Fibroblast of upper back skin (primary cell): ENCODE measurements at places on chromosomes 1 and 21.

- peak; percentile 76 for DNase-seq
Measured at GRCh38 chr21:36847189-36847588, 119.3 kb downstream of the HLCS start.

DNA sequence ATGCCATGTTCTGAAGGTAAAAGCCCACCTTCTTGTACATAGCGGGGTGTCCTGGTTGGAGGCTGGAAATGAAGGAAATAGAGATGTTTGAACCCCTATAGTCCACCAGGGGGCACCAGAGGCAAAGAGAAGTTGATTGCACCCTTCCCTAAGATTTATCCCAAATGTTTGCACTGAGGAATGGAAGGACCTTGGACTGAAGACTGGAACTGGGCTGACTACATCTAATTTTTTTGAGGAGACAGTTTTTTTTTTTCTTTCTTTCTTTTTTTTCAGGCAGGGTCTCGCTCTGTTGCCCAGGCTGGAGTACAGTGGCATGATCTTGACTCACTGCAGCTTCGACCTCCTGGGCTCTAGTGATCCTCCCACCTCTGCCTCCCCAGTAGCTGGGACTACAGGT is 55.3 kb upstream of the EIF4G3 start:
- DNase-seq: peak; percentile 58

DNA sequence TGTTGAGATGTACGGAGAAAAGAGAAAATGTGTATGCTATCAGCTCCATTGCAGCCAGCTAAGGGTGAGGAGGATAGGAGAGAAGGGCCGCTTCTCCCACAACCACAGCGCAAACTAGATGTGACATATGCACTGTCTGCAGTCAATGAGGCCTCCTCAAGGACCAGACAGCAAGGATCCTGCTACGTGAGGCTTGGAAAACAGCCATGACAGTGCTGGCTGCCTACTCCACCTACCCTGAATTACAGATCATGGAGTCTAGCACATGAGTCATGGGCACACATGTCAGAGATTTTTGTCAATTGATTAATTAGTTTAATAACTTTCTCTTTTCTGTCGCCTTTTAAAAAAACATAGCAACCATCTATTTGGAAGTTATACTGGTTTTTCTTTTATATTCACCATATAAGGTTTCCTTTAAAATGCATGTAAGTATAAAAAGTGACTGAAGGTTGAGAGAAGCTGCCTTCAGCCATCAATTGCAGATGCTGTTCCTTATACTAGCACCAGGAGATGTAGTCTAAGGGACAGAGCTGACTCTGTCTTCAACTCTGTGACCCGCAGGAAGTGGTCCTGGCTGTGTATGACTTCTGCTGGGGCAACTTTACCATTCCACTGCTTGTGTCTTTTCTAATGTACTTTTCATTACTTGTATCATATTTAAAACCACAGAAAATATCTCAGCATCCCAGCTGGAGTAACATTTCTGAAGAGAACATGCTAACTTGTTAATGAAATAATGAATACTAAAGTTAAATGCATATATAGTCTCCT is 3.1 kb downstream of the VPS26C start:
- DNase-seq: peak; percentile 70

DNA sequence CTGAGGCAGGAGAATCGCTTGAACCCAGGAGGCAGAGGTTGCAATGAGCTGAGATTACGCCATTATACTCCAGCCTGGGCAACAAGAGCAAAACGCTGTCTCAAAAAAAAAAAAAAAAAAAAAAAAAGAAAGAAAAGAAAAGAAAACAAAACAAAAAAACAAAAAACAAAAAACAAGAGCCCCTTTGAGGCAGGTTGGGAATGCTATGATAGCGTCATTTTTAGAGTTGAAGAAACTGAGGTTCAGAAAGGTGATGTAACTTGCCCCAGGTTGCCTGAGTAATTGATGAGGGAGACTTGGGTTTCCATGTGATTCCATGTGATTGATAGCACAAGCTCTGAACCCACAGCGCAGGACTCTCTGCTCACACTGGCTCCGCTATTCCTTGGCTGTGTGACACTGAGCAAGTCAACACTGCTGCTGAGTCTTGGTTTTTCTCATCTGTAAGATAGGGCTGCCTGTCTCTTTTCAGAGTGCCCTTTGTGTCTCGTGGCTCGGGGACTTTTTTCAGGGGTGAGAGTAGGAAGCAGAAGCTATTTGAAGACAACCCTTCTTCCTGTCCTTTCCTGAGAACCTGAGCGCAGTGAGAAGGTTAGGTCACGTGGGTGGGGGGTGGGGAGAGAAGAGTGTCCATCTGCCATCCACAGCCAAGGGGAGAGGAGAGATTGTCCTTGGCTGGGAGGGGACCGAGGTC is 2.5 kb downstream of the CNR2 start:
- DNase-seq: no peak

- DNase-seq: no peak
Measured at GRCh38 chr1:240985081-240985480, 371.9 kb downstream of the RGS7 start.
